CD4-positive, alpha-beta T cell treated with Interferon gamma for 1 hour (primary cell): ENCODE measurements at places on chromosomes 11 and 22.

DNA sequence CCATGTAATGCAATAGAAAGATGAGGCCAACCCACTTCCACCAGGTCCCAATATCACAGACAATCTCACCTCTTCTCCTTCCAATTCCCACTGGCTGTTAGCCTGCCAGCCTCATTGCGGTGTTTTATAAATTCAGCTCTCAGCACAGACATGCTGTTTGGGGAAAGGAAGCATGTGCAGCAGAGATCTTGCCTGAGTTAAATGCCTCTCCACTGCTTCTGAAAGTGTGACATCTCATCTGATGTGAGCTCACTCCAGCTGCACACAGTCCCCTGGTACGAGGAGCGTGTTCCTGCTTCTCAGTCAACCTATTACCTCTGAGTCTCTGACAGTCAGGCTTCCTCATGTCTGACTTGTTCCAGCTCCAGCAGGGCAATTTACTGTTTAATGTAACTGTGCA is 122.7 kb upstream of the GUCY1A2 start:
- no peak for DNase-seq

DNA sequence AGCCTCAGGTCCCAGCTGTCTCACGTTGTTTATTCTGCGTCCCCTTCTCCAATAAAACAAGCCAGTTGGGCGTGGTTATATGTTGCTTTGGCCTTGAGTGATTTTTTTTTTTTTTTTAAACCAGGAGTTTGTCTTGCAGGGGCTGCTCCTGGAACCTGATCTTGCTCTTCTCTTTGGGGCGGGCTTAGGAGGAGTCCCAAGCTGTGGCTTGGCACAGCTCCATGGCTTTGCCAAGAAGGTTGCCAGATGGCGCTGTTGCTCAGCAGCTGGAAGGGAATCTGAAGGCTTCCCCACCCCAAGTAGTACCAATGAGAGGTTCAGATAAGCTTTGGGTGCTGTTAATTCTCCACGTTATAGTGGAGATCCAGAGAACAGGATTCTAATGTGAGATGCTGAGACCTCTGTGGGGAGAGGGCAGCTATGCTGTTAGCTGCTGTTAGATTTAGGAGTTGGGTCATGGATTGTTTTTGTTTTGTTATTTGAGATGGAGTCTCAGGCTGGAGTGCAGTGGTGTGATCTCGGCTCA is 2.0 kb upstream of the FERMT3 start:
- peak; percentile 85 for DNase-seq

GRCh38 chr22:20239676-20240446 is 28.3 kb downstream of the RTN4R start:
- no peak for DNase-seq

DNA sequence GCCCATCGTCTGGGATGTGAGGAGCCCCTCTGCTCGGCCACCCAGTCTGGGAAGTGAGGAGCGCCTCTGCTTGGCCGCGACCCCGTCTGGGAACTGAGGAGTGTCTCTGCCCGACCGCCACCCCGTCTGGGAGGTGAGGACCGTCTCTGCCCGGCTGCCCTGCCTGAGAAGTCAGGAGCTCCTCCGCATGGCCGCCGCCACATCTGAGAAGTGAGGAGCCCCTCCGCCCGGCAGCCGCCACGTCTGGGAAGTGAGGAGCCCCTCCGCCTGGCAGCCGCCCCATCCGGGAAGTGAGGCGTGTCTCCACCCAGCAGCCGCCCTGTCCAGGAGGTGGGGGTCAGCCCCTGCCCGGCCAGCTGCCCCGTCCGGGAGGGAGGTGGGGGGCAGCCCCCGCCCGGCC is 5.8 kb upstream of the OR5M8 start:
- no peak for DNase-seq

- no peak for DNase-seq
Observed at GRCh38 chr22:50085211-50085972, at the start of gene MLC1. MLC1 (minus strand) TSS chr22:50085426; CDS start chr22:50084902, 524 bp downstream.

GRCh38 chr11:69048031-69048693 is 570 bp upstream of the TPCN2 start:
- DNase-seq = no peak

DNA sequence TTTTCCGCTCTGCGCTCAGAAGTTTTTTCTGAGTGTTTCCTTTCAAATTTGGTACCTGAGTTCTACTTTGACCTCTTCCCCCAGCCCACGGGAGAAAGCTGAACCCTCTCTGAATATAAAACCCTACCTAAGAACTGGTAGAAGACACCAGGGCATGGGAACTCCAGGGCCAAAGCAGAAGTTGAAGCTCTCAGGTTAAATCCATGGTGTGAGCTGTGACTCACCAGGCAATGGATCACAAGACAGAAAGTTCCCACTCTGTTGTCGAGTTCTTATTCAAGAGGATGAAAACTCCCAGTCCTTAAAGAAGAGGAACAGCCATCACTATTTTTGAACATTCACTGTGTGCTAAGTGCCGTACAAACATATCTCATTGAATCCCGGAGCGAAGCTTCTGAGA is 8.9 kb downstream of the TMEM218 start:
- no peak for DNase-seq

GRCh38 chr22:18111759-18112330 is 1.2 kb downstream of the TUBA8 start:
- no peak for DNase-seq

GRCh38 chr22:46085828-46086576 is 64.3 kb upstream of the PPARA start:
- no peak for DNase-seq

- no peak for DNase-seq
Observed at GRCh38 chr11:7687386-7687785, 14.1 kb upstream of the CYB5R2 start.

GRCh38 chr22:19892257-19892879 is 37.7 kb upstream of the GNB1L start:
- DNase-seq = peak; percentile 24

GRCh38 chr22:26548303-26548702 is 36.0 kb upstream of the TFIP11 start:
- DNase-seq = no peak

DNA sequence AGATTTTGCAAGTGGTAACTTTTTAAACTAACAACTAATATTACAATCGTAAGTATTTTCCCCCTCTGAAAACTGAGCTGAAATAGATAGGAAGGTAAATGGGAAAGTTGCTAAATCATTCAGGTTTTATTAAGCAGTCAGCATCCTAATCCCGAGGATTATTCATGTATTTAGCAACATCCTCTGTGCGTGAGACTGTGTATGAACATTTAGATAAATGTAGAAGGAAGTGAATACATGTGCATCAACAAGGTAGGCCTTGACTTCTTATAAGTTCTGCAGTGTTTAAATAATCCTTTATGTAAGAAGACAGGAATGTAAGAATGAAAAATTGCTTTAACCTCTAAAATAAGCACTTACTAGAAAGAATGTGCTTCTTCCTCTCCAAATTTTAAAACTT is 745.9 kb upstream of the TENM4 start:
- DNase-seq = no peak

DNA sequence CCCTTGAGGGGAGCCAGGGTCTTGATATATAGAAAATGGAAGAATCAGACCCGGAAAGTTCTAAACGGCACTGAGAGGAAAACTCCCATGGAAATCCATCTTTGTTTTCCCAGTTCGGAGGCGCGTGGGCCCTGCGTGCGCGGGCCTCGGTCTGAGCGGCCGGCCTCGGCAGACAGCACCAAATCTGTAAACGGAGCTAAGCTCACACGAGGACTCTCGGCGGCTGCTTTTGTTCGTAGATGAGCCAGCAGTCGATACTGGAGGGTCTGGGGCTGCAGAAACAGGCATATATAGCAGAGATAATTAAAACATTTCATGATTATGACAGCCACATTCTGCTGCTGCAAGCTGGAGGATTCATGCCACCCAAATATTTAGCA is 68.5 kb upstream of the PPARA start:
- no peak for DNase-seq

GRCh38 chr22:19559324-19559811 is 35.2 kb upstream of the CLDN5 start:
- no peak for DNase-seq

- DNase-seq = no peak
Observed at GRCh38 chr22:46579751-46580449, 40.3 kb upstream of the GRAMD4 start.

DNA sequence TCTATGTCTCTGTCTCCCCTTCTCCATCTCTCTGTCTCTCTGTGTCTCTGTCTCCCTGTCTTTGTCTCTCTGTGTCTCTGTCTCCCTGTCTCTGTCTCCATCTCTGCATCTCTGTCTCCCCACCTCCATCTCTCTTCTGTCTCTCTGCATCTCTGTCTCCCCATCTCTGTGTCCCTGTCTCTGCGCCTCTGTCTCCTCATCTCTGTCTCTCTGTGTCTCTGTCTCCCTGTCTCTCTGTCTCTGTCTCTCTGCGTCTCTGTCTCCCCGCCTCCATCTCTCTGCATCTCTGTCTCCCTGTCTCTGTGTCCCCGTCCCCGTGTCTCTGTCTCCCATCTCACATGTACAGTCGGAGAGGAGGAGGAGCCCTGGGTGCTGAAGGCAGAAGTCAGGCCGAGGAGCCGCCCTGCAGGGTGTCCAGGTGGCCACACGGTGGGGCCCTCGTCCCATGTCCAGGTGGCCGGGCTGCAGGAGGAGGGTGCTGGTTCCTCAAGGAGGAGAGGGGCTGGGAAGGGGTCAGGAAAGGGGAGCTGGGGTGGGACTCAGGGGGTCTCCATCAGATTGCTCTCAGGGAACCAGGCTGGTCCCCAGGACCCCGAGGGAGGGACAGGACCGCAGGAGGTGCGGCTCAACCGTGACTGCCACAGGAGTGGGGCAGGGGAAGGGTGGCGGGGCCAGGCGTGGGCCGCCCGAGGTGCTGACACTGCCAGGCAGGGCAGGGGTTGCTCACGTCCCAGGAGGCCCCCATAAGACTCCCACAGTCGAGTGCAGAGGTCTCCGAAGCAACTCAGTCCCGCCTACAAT is 25.6 kb upstream of the TH start:
- peak; percentile 76 for DNase-seq

- DNase-seq = no peak
Observed at GRCh38 chr22:33271390-33272161, 213.4 kb upstream of the SYN3 start.

DNA sequence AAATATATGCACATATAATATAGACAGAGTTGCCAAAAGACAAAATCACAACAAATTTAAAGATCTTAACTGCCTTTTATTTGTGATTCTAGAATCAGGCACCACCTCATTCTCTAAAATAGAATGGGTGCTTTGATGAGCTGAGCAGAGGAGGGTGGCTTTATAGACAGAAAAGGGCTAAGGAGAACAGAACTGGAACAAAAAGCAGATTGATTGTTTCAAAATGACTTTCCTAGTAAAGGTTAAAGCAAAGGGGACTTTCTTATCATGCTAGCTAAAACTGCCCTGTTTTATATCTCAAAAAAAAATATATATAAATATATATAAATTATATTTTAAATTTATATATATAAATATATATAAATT is 287.6 kb downstream of the FAT3 start:
- DNase-seq = no peak

- peak; percentile 46 for DNase-seq
Observed at GRCh38 chr22:39135092-39135896, 17.2 kb downstream of the CBX7 start.

- DNase-seq = no peak
Observed at GRCh38 chr11:65997286-65997685, 4.7 kb downstream of the EIF1AD start.

GRCh38 chr11:27319072-27319471 is 43.9 kb downstream of the CCDC34 start:
- no peak for DNase-seq

DNA sequence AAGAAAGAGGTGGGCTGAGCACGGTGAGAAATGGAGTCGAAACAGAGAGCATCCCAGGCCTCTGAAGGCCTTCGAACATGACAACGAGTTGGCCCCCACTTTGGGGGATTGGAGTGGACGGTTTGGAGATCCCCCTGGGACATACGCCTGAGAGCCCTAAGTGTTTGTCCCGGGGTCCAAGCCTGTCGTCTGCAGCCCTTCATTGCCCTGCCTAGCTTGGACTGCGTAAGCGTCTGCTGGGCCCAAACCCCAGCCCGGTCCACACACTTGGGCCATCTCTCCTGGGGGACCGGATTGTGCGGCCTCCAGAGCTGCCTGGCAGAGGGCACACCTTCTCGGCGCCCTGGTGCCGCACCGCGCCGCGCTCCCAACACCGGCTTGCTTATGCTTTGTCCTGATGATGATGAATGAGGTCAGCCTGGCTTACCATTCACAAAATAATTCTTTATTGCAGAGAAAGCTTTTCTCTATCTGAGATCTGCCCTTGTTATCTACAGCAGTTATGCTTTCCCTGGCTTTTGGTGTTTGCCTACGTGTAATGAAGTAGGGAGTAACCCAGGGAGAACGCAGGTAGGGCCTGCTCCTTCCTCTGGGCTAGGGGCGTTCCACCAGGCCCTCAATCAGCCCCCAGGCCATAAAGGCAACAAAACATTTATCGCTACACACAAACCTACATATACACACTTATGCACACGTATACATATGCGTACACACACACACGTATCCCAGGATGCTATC is 85.9 kb upstream of the PPARA start:
- DNase-seq = no peak

DNA sequence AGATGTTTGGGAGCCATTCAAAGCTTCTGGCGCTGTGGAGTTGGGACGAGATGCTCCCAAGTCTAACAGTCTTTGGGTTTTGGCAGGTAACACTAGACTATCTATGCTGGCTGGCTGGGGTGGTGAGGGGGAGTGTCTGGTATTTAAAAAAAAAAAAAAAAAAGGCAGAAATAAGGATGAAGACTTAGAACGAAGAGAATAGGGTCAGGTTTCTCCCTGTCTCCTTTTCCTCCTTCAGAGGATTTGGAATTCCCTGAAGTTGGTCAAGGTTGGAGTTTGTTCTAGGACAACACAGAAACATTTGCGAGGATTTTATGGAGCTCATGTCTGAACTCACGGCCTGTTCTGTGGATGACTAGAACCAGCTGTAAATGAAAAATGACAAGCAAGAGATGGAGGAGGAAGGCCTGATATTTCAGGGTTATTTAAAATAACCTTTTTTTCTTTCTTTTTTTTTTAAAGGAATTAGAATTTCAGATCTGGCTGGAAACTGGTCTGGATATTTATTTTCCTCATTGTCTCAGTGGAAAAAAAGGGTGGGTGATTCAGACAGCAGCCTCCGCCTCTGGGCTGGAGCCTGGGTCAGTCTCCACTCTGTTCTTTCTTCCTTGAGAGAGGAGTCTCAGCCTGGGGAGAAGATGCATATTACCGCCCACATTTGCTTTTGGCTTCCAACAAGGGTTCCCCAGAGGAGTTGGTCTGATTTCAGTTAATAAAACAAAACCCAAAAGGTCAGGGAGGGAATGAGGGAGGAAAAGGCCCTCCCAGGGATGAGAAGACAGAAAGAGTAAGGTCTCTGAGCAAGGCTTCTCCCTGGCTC is 80.1 kb downstream of the USP35 start:
- DNase-seq = no peak

DNA sequence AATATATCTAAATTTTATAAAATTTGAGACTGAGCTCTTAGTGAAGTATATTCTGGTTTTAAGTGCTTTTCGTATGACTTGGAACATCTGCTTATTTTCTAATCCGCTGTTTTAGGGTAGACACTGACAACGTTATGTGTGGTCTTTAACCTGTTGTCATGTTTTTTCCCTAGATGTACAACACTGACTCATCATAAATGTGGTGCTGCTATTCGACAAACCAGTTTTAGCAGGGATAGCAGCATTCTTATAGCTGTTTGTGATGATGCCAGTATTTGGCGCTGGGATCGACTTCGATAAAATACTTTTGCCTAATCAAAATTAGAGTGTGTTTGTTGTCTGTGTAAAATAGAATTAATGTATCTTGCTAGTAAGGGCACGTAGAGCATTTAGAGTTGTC is 23.8 kb upstream of the HIKESHI start:
- no peak for DNase-seq

GRCh38 chr11:112241486-112241885 is 15.3 kb downstream of the PTS start:
- no peak for DNase-seq

GRCh38 chr11:67576735-67577475 is 6.7 kb upstream of the GSTP1 start:
- DNase-seq = no peak
